ENCODE measurements at places on chromosomes 12 and 14.
A peak's percentile ranks its signal among the peaks of the same experiment; 100 is the strongest.

- DNase-seq: no peak
Observed at GRCh38 chr12:42905419-42905705, 315.8 kb upstream of the PRICKLE1 start.

- DNase-seq: no peak
Observed at GRCh38 chr12:19910681-19911080, 457.7 kb upstream of the PDE3A start.

DNA sequence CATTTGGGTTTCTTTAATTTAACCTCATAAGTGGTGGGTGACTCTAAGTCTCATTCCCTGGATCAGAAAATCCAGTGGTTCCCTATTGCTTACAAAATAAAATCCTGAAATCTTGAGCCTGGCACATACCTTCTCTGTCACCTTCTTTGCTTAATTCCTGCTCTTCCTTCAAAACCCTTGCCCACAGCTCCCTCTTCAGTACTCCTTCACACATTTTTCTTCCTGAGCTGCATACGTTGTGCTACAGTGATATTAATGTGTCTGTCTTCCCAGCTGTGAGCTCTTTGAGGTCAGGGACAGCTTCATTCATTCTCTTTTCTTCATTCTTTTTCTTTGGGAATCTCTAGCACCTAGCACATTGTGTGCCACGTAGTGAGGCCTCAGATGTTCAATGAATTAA is 9.5 kb downstream of the TSPAN11 start:
- no peak for DNase-seq

GRCh38 chr12:100566887-100567637 is 6.4 kb upstream of the GAS2L3 start:
- no peak for DNase-seq

- DNase-seq: no peak
Observed at GRCh38 chr14:76314521-76315034, 61.4 kb upstream of the ESRRB start.

- no peak for DNase-seq
Observed at GRCh38 chr12:57751432-57751787, 700 bp downstream of the CDK4 start.

- DNase-seq: no peak
Observed at GRCh38 chr12:40499856-40500255, 192.4 kb upstream of the CNTN1 start.

GRCh38 chr14:39740454-39740853 is 308.2 kb upstream of the FBXO33 start:
- DNase-seq: no peak

DNA sequence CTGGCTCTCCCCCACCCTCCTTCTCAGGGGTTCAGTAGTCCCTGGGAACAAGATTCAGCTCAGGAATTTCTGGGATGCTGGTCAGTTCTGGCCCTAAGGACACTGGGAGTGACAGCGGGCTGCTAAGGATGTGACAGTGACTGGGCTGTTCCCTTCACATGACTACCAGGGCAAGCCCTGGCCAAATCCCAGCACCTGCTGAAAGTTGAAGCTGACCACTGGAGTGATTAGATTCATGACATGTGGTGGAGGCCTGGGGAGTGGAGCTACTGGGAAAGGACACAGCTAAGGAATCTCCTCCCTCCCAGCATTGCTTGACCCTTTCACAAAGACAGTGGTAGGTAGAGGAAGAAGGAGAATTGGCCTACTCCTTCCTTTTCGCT is 204.9 kb downstream of the DAD1 start:
- DNase-seq: no peak

- DNase-seq: peak; percentile 82
Observed at GRCh38 chr12:6937481-6938352, 5.9 kb upstream of the RNU7-1 start.

DNA sequence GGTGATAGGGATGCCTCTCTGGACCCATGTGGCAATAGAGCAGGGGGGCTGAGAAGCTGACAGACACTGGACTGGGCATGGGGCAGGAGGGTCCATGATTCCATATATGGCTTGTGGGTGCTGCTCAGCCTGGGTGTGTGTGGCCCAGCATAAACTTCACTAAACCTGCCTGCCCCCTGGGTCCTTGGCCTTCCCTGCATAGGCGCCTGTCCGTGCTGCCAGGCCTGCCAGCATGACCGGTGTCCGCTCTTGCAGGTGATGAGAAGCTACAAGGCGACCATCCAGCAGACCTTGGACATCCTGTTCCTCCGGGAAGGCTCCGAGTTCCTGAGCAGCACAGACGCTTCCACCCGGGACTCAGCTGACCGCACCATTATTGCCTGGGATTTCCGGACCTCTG is 61.6 kb downstream of the BEGAIN start:
- peak; percentile 3 for DNase-seq
